ENCODE measurements at places on chromosomes 12 and 14. TPM values are rescaled to one million over a fixed set of nuclear protein-coding genes. Genes with fewer than 3 reads are reported as not detected.

DNA sequence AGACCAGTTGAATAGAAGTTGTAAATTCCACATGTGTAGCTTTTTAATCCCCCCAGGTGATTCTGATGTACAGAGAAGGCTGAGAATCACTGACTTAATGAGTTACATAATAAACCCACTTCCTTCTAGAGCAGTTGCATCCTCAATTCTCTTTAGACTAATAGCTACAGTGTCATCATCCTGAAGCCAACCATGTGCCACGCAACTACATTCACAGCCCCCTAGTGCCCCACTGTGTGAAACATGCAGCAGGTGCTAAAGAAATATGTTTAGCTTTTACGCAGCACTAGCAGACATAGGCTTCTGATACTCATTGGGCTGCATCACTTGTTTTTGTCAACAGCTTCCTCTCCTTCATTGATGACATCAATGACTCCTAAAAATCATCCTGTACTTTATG is 1168.3 kb downstream of the BCL11B start:
- peaks cover 9% of the 10 kb centered on the region for H3K4me1 ChIP-seq
- H3K27ac ChIP-seq, result no peak overlapping the region
- H3K4me3 ChIP-seq, result no peak overlapping the region
- H3K27me3 ChIP-seq, result no peaks in the 10 kb centered on the region

The NINJ2 gene
- 3.3 TPM for total RNA-seq

GRCh38 chr14:22095860-22096513 is 422.4 kb upstream of the OR4E1 start:
- H3K4me3 ChIP-seq, result peak overlapping the region; percentile 26
- DNase-seq, result peak; percentile 43
- no peaks in the 10 kb centered on the region for H3K36me3 ChIP-seq
- no peaks in the 10 kb centered on the region for H3K27me3 ChIP-seq
- no peak overlapping the region for H3K27ac ChIP-seq

- H3K4me1 ChIP-seq, result no peaks in the 10 kb centered on the region
- no peak overlapping the region for H3K27ac ChIP-seq
- H3K36me3 ChIP-seq, result no peaks in the 10 kb centered on the region
- no peaks in the 10 kb centered on the region for H3K27me3 ChIP-seq
Measured at GRCh38 chr12:69961246-69961645, 136.2 kb downstream of the MYRFL start.

- H3K27me3 ChIP-seq, result no peaks in the 10 kb centered on the region
- no peaks in the 10 kb centered on the region for H3K4me1 ChIP-seq
- no peak overlapping the region for H3K4me3 ChIP-seq
- no peaks in the 10 kb centered on the region for H3K36me3 ChIP-seq
- no peak overlapping the region for H3K27ac ChIP-seq
Measured at GRCh38 chr12:23630524-23630923, 318.9 kb downstream of the SOX5 start.

The KRT74 gene
- total RNA-seq, result not detected

The PLA2G1B gene
- not detected for total RNA-seq

DNA sequence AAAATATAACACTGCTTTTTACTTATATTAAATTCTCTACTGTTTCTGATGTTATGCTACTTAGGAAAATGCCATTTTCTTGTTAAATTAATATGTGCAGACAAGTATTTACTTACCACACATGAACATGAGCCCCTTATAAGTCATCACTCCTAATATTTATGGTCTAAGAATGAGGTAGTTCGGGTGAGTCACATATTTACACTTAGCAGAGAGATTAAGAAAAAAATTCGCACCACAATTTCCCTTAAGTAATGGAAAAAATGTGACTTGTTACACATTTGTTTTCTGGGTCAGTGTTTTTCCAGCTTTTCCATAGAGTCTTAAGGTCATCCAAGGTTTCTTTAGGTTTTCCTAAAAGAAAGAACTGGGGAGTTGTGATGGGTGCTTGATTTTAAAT is 68.3 kb downstream of the RERG start:
- no peak overlapping the region for H3K4me3 ChIP-seq
- DNase-seq, result no peak
- H3K36me3 ChIP-seq, result no peaks in the 10 kb centered on the region
- no peaks in the 10 kb centered on the region for H3K4me1 ChIP-seq
- H3K27ac ChIP-seq, result no peak overlapping the region

The RASSF9 gene
- total RNA-seq, result not detected

DNA sequence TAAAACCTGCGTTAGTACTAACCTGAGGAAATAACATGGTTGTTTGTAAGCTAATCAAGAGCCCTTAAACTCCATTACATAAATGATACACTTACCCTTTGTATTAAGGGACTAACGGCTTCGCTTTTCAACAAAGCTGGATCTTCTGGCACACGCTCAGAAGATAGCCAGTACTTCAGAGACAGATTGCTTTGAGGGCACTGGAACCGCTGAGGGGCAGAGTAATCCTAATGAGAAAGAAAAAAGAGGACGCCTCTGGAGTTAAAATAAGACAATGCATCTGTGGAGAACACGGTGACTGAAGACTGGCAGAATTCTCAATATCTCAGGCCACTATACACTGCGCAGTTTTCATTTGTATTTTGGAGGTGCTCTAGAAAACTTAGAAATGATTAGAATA is 1.5 kb upstream of the KTN1 start:
- no peaks in the 10 kb centered on the region for H3K36me3 ChIP-seq
- DNase-seq, result no peak
- peaks cover 33% of the 10 kb centered on the region for H3K4me1 ChIP-seq
- H3K27ac ChIP-seq, result no peak overlapping the region
- no peaks in the 10 kb centered on the region for H3K27me3 ChIP-seq

DNA sequence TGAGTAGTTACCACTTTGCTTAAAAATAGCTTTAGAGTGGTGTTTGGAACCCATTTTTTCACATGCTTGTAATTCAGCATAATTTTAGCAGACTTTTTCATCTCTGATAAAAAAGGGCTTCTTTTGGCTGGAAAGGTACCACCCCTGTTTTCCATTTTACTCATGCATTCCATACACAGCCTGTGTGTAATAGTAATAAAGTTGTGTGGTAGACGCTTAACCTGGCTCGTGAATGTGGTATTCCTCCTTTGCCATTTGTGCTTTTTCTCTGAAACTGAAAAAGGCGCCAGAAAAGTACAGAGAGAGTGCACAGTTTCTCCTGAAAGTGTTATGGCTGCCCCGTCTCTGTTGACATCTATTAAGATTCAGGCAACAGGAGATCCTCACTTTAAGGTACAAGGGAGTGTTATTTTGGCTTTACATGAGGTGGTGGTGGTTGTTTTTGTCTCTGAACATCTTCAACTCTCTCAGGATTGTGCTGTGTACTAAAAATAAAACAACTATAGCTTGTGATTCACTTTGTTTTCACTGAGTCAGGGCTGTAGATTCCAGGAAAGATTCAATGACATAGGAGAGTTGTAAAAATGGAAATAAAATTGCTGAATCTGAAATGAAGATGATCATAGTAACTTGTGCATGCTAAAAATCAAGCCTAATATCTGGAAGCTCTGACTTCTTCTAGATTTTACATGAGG is 45.6 kb upstream of the MIS18BP1 start:
- H3K4me3 ChIP-seq, result no peak overlapping the region
- H3K27ac ChIP-seq, result no peak overlapping the region
- no peaks in the 10 kb centered on the region for H3K36me3 ChIP-seq
- H3K4me1 ChIP-seq, result no peaks in the 10 kb centered on the region
- H3K27me3 ChIP-seq, result no peaks in the 10 kb centered on the region
- DNase-seq, result no peak

GRCh38 chr12:22797701-22798100 is 172.7 kb downstream of the ETNK1 start:
- DNase-seq, result no peak
- no peak overlapping the region for H3K27ac ChIP-seq
- no peaks in the 10 kb centered on the region for H3K4me1 ChIP-seq
- H3K4me3 ChIP-seq, result no peak overlapping the region
- H3K36me3 ChIP-seq, result no peaks in the 10 kb centered on the region
- no peaks in the 10 kb centered on the region for H3K27me3 ChIP-seq

DNA sequence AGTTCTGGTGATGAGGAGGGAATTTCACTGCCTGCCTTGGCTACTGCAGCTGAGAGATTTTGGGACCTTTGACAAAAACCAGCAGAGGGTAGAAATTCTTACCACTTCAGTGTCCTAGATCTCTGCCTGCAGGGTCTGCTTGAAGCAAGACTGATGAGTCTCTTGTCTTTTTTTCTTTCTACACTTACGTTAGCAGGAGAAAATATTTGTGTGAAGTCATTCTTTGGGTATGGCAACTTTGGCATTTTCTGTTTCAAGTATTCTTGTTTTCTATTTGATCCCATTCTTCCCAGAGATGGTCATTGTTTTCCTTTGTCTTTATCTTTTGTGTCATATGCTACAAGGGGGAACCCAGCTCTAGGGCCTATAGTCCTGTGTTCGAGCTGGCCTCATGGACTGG is 65.6 kb upstream of the FERMT2 start:
- no peak overlapping the region for H3K27ac ChIP-seq
- no peaks in the 10 kb centered on the region for H3K4me1 ChIP-seq
- H3K36me3 ChIP-seq, result no peaks in the 10 kb centered on the region
- no peak for DNase-seq
- H3K27me3 ChIP-seq, result no peaks in the 10 kb centered on the region

DNA sequence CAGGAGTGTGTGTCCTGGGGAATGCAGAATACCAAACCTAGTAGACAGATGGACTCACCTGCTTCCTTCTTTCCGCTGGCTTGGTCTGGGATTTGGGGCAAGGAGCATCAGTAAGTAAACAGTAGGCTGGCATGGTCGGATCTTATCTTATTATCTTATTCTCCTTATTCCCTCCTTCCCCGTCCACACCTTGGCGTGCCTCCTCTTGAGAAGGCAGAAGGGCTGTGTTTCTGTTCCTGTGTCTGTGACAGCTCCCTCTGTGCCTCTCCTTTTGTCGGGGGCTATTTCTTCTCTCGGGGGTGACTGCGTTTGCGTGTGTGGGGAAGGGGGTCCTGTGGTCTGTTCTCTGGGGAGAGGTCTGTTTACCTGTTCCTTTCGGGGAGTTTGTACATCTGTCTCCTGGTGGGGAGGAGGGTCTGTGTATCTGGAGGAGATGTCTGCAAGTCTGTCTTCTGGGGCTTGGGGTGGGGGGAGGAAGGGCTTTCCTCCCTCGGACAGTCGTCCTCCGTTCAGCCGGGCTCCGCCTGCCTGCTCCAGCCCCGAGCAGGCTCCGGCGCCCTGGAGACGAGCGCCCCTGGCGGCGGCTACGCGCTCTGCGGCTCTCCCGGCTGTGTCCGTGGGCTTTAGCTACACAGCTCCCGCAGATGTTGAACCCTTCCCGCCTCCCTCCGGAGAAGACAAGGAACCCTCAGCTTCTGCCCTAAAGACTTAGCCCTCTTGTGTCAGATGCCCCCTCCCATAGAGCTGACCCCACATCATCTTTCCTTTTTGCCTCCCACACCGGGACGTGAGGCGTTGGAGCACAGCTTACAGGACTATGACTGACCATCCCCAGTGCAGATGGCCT is 4.4 kb downstream of the KRT86 start:
- H3K4me3 ChIP-seq, result no peak overlapping the region
- no peaks in the 10 kb centered on the region for H3K27me3 ChIP-seq
- no peaks in the 10 kb centered on the region for H3K36me3 ChIP-seq
- peak; percentile 51 for DNase-seq
- H3K27ac ChIP-seq, result no peak overlapping the region

GRCh38 chr14:103806805-103807204 is 40.6 kb downstream of the PPP1R13B start:
- DNase-seq, result no peak
- H3K27me3 ChIP-seq, result no peaks in the 10 kb centered on the region
- H3K4me3 ChIP-seq, result no peak overlapping the region
- no peaks in the 10 kb centered on the region for H3K36me3 ChIP-seq
- no peaks in the 10 kb centered on the region for H3K4me1 ChIP-seq

DNA sequence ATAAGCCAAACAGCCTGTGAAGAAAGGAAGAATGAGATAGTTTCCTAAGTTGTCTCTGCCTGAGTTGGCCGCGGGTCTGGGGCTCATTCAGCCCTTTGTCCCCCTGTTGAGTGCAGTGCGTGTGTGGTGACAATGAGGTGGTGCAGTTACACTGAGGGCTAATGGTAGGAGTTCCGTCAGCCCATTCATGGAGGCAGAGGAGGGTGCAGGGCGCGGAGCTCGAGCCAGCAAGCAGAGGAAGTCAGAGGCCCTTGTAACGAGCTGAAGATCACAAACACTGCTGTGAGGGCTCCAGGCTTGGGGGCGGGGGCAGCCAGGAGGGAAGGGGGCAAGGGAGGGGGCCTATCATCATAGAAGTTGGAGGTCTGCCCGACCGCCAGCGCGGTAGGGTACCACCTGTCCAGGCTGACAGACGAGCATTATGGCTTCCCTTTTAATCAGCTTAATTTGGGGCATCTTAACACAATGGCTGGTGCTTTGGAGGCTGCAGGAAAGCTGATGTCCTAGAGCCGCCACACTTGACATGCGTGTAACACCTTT is 20.5 kb downstream of the CCND2 start:
- H3K4me1 ChIP-seq, result peaks cover 40% of the 10 kb centered on the region
- no peak overlapping the region for H3K4me3 ChIP-seq
- DNase-seq, result no peak
- no peak overlapping the region for H3K27ac ChIP-seq
- no peaks in the 10 kb centered on the region for H3K27me3 ChIP-seq
- peaks cover 64% of the 10 kb centered on the region for H3K36me3 ChIP-seq

GRCh38 chr12:104802208-104802607 is 155.9 kb downstream of the SLC41A2 start:
- no peaks in the 10 kb centered on the region for H3K36me3 ChIP-seq
- no peak overlapping the region for H3K27ac ChIP-seq
- DNase-seq, result no peak
- no peaks in the 10 kb centered on the region for H3K4me1 ChIP-seq
- no peaks in the 10 kb centered on the region for H3K27me3 ChIP-seq
- H3K4me3 ChIP-seq, result no peak overlapping the region

The KRT4 gene
- total RNA-seq, result not detected

The RFLNA gene
- not detected for total RNA-seq

GRCh38 chr12:75585330-75585729 is 73.9 kb upstream of the KRR1 start:
- no peak for DNase-seq
- H3K4me1 ChIP-seq, result no peaks in the 10 kb centered on the region
- no peak overlapping the region for H3K4me3 ChIP-seq

The PTGER2 gene
- total RNA-seq, result 34.4 TPM

DNA sequence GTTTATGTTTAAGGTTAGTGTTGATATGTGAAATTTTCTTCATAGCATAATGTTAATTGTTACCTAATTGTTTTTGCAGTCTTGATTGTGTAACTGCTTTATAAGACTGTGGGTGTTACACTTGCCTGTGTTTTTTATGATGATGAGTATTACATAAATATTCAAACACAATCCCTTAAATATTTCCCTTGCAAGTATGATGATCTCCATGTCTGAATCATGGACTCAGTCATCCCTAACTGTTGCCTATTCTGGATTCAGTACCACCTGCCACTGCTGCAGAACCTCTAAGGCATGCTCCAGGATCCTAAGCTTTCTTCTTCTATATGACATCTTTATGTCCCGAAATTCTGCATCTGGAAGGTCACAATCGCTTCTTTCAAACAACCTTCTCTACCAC is 246.3 kb upstream of the CLEC14A start:
- H3K4me1 ChIP-seq, result no peaks in the 10 kb centered on the region
- no peaks in the 10 kb centered on the region for H3K36me3 ChIP-seq
- no peak for DNase-seq
- no peaks in the 10 kb centered on the region for H3K27me3 ChIP-seq
- H3K27ac ChIP-seq, result no peak overlapping the region
- H3K4me3 ChIP-seq, result no peak overlapping the region
